Iris pigment epithelial cell (primary cell): ENCODE measurements at places on chromosomes 1 and 21.

DNA sequence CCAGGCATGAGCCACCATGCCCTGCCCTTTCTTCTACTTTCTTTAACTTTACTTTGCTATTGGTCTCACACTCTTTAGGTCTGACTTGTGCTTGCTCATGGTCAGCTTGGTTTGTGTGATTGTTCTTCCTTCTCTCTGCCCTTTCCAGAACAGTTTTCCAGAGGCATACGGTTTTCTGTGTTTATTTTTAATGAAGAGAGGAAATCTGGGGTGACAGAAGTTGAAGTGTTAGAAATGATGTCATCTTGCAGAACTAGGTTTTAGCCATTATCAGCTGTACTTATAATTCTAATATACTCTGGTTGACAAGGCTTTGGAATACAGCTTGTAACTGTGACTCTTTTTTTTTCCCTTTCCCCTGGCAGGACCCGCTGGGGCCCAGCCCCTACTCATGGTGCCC lies 14.4 kb downstream of the AGO3 start:
- no peak for DNase-seq

DNA sequence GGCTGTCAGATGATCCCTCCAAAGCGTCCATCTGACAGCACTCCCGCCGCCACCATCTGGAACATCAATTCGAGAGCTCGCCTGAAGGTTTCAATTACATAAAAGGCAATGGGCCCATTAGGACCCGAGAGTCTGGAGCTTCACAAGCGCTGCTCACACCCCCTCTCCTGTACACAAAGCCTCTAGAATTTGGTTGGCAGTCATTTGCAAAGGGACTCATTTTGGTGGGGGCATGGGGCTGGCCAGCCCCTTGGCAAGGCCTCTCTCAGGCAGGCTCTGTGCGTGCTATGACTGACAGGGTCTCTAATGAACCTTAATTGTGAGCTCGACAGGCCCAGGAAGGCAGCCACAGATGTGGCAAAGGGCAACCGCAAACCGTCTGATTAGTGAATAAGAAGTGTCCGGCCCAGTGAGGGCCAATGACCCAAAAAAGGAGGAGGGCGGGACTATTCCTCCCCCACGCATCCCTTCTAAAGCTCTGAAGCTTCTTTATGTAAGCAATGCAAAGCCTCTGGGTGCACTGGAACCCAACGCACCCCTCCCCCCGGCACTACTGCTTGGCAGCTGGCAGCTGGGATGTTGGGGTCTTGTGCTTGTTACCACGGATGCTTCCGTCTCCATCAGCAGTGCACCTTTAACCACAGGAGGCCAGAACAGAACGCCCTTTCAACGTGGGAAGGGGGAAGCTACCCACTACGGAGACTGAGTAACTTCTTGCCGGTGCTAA lies 79.4 kb downstream of the CAPZB start:
- DNase-seq = peak; percentile 55

- DNase-seq = no peak
Measured at GRCh38 chr21:46077674-46078101, 20.2 kb upstream of the COL6A2 start.

GRCh38 chr1:207888652-207889051 lies 22.3 kb downstream of the CD34 start:
- peak; percentile 18 for DNase-seq

DNA sequence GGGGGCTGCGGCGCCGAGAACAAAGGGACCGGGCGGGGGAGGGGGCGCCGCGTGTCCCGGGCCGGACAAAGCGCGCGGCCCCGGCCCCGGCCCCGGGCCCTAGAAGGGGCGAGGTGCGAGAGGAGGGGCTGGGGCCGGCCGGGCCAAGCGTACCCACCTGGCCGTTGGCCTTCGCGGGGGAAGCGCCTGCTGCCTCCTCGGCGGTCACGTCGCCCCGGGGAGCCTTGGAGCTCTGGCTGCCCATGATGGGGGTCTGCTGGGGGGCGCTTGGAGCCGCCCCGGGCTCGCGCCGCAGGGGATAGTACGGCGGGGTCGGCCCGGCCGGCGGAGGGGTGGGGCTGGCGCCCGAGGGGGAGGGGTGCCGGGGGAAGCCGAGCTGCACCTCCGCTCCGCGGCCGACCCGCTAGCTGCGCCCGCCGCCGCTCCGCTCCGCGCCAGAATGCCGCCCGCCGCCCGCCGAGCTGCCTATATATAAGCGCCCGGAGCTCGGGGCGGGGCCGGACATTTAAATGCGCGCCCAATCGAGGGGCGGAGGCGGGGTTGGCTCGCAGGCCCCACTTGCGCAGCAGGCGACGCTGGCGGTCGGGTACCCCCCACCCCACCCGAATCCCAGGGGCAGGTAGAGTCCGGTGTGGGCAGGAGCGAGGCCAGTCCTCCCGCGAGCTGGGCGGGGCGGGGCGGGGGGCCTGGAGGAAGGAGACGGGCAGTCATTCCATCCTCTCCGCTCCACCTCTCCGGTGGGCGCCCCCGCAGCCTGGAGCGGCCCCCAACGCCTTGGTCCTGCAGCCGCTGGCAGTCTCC lies at the start of gene MARCKSL1:
MARCKSL1 (minus strand) TSS at position 444 of the 801 bp plus-strand sequence; CDS start at position 244, 200 bp downstream.
- peak; percentile 60 for DNase-seq

- no peak for DNase-seq
Measured at GRCh38 chr1:20487236-20487590, 1.2 kb upstream of the CAMK2N1 start.

- DNase-seq = no peak
Measured at GRCh38 chr1:21469581-21469980, 29.6 kb downstream of the NBPF3 start.

DNA sequence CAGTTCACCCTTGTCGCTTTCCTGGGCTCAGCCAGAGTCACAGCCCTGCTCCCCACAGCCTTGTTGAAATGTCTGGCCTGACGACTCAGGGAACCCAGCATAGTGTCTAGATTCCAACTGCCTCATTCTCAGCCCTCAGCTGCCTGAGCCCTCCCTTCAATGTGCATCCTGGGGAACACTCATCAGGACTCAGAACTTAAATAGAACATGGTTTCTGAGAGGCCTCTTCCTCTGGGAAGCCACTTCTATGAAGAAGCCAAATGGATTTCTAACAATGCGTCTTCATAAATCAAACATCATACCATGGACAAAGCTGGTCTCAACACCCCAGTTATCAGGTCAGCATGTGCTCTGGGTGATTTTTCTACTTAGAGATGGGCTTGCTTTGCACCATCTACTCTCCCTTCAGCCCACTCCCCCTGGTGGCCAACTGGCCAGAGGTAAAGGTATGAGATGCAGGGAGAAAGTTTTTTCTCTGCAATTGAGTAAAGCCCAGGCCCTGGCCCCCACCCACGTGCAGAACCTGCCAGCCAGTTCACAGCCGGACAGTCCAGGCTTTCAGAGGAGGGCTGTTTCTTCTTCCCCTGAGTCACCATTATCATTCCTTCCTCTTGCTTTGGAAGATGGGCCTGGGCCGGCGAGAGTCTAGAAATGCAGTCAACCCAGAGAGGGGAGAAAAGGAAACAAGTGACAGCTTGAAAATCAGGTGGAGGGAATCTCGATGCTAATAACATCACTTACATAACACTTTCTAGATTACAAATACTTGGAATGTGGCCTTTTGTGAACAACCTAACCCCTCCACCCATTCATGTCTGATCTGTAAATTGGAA lies 32.1 kb downstream of the CD244 start:
- peak; percentile 56 for DNase-seq

- DNase-seq = peak; percentile 91
Measured at GRCh38 chr21:44958471-44959191, 18.8 kb downstream of the SLX9 start.

DNA sequence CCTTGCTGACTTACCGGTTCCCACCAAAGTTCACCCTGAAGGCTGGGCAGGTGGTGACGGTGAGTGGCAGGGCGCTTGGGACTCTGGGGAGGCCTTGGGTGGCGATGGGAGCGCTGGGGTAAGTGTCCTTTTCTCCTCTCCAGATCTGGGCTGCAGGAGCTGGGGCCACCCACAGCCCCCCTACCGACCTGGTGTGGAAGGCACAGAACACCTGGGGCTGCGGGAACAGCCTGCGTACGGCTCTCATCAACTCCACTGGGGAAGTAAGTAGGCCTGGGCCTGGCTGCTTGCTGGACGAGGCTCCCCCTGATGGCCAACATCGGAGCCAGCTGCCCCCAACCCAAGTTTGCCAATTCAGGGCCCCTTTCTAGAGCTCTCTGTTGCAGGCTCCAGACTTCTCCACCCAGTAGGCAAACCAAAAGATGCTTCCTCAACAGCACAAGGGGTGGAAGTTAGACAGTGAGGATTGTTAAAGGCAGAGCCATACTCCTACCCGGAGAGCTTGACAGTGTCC lies 16.4 kb upstream of the SEMA4A start:
- DNase-seq = no peak

- DNase-seq = no peak
Measured at GRCh38 chr1:38370716-38371504, 324.3 kb upstream of the POU3F1 start.

- DNase-seq = no peak
Measured at GRCh38 chr1:67947114-67947513, 103.3 kb downstream of the DIRAS3 start.

DNA sequence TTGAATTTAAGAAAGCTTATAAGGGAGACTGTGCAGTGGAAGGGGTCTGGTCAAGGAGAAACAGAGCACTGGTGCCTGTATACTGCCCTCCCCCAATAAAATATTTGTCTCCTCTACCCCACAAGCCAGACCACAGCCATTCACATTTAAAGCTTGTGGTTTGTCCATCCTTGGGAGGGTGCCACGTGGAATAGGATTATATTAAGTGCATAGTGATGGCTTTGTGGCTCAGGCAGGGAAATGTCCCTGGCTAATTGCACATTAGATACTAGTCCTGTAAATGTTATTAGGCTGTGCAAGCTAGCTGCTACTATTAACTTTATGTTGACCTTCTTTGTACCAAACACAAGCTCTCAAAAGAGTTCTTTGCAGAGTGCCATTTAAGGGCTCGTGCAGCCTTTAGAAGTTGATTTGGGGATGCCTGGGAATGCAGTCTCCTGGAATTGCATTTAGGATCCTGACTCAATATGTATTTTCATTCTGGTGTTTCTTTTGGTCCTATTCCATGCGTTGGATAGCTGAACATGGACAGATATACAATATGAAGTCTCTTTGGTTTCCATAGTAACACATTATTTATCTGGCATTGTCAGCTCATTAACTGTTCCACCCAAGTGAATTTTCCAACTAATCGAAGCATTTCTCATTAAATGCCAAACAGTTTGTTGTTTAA lies 210.6 kb downstream of the ROR1 start:
- DNase-seq = peak; percentile 64

- DNase-seq = no peak
Measured at GRCh38 chr1:9649769-9650168, 1.8 kb upstream of the PIK3CD start.

- DNase-seq = peak; percentile 57
Measured at GRCh38 chr1:69814926-69815325, 247.2 kb downstream of the LRRC7 start.

GRCh38 chr1:204408074-204408507 lies 3.5 kb downstream of the PPP1R15B start:
- peak; percentile 85 for DNase-seq

- no peak for DNase-seq
Measured at GRCh38 chr1:183653876-183654451, 848 bp upstream of the APOBEC4 start.

- no peak for DNase-seq
Measured at GRCh38 chr1:179793281-179793680, 50.2 kb downstream of the FAM163A start.

DNA sequence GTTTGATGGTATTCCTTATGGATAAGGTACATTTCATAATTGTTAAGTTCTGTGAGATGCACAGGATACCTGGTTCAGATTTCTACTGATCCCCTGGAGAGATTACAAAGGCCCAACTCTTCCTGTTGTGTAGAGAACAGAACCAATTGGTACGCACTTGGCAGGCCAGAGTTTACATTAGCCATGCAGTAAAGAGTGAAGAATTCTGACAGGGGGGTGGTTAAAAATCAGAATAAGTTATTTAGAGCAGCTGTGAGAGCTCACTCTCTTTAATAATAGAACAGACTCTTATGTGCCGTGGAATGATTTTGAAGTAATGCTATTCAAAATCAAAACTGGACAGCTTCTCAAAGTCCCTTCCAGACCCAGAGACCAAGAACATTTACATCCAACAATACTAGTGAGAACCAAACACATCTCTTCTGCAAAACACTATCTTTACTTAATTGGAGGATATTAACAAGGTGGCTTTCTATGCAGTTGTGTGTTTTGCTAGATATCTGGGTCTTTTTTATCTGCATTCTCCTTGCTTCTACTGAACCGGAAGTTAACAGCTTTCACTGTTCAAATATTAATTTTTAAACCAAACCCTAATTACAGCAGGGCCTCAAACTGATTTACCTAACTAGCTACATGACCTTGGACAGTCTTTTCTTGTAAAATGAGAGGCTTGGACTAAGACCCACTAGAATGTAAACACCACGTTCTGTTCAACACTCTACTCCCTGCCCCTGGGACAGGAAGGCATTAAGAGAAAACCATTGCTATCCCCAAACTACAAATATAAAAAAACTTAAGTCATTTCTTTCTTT lies 4.0 kb downstream of the USP24 start:
- DNase-seq = peak; percentile 44

DNA sequence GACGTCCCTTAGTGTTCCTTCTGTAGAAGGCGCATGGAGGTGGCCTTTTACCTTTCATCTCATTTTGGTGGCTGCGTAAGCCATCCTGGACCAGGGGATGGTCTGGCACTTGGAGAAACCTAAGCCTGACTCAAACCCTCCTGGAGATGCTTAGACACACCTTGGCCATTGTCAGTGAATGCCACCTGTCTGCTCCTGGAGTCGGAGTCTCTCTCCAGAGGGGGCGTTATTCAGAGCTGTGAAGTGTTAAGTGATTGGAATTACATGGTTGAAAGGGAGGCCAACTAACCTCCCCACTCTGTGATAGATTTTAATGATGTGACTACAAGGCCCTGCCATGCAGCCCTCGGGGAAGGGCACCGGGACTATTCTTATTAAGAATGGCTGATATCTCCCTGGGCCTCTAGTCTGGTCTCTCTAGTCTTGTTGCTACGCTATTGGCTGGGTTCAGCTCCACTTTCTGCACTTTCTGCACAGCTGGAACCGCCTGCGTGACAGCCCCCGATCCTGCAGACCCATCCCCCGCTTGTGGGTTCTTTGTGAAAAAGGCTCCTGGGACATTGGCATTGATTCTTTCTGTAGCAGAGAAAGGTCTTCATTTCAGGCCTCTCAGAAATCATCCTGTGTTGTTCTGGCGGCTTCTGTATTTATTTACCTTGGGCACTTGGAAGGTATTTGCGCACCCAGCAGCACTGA lies 4.2 kb downstream of the RASSF5 start:
- no peak for DNase-seq

- no peak for DNase-seq
Measured at GRCh38 chr1:87231703-87232367, 96.8 kb upstream of the LMO4 start.
